Activated CD4-positive, alpha-beta T cell treated with anti-CD3 and anti-CD28 coated beads, Interleukin-2, amount 10 ng/mL, durations not matched to agents 24 days and 14 days (primary cell): ENCODE measurements at places on chromosomes 7 and 10.

GRCh38 chr7:1940863-1941262, 270.8 kb downstream of the ELFN1 start:
- peak; percentile 72 for DNase-seq

- no peak for DNase-seq
Measured at GRCh38 chr10:124977648-124978375, 35.9 kb downstream of the ZRANB1 start.

DNA sequence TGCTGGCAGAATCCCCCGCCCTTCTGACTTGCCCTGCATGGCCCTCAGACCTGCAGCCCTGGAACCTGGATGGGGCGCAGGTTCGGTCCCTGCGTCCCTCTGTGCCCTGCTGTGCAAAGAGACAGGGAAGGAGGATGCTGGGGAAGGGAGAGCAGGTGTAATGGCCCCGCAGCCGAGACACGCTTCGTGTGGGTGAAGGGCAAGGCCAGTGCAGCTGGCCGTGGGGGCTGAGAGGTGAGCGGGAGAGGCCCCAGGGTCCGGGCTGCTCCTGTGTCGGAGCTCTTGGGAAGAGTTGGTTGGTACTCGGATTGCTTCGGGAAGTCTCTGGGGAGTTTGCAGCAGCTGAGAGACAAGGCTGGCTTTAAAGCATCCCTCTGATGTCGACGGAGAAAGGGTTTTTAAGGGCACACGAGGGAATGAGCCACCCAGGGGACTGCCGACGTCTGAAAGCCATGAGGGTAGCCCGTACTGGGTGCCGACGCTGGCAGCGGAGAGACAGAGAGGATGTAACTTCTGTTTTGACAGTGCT, 6.5 kb downstream of the ELFN1 start:
- DNase-seq = no peak

GRCh38 chr10:112752288-112752687, 197.8 kb upstream of the TCF7L2 start:
- no peak for DNase-seq

GRCh38 chr10:67969875-67970274, 85.4 kb downstream of the SIRT1 start:
- no peak for DNase-seq

GRCh38 chr7:22111661-22112060, 166.0 kb upstream of the CDCA7L start:
- no peak for DNase-seq

DNA sequence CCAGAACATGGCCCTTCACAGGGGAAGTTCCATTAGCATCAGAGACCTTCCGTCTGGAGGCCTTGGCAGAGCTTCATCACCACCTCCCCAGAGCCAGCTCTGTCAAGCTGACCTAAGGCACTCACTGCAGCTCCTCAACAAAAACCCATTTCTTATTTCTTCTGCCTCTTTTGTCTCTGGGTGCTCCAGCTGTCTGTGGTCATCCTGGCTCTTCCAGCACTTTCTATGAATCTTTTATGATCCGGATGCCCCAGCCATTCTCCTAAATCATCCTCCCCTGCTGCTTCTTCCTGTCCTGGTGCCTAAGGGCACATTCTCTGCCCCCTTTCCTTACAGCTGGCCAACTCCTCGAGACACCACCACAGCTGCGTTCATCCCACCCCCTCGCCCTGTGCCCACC, 171.7 kb upstream of the INSYN2A start:
- no peak for DNase-seq

DNA sequence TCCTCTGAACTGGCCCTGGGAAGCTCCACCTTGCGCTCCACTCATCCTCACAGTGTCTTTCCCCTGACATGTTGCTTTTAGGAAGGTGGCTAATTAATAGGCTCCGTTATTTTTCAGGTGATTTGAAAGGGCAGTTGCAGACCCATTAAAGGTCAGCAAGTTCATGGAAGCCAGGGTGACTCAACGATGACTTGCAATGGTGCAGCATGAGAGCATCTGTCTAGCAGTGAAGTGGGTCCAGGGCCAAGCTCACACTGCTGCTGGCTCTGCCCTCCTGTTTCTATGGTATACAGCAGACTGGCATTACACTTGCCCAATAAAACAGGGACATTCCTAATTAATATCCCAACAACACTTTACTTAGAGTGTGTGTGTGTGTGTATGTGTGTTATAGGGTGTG, 68.8 kb upstream of the WDR11 start:
- no peak for DNase-seq

DNA sequence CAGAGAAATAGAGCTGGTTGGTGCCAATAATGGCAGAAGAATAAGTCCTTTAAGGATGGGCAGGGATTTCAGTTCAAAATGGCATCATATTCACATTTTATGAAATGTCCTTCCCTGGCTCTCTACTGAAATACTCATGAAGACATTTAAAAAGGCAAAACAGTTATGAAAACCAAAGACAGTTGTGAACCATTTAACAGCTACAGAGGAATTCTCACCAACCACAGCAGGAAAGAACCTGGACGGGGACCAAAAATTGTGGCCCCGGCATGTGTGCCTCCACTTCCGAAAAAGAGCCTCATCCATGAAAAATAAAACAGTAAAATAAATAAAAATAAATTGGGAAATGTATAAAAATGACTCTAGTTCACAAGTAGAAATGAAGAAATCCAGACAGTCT, 539.5 kb downstream of the SUGCT start:
- DNase-seq = no peak

- no peak for DNase-seq
Measured at GRCh38 chr10:86264481-86265231, 101.9 kb downstream of the GRID1 start.

DNA sequence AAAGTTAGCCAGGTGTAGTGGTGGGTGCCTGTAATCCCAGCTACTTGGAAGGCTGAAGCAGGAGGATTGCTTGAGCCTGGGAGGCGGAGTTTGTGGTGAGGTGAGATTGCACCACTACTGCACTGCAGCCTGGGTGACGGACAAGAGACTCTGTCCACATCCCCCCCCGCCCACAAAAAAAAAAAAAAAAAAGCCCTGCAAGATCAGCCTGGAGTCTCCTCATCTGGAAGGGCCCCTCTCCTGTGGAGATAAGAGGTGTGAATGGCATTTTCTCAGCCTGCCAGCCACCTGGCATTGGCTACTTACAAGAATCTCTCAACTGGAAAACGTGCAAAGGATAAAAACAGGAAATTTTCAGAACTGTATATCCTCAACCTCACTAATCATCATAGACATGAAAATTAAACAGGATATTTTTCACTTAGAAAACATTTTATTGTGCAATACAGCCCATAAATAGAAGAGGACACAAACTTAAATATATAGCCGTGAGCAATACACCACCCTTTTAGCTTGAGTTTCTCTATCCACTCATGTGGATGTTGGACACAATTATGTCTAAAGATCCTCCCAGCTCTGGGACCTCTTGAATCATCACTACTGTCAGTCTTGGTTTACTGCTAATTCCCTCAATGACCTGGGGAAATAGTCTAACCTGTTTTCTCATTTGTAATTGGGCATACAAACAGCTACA, 11.3 kb upstream of the TSPAN15 start:
- DNase-seq = no peak

DNA sequence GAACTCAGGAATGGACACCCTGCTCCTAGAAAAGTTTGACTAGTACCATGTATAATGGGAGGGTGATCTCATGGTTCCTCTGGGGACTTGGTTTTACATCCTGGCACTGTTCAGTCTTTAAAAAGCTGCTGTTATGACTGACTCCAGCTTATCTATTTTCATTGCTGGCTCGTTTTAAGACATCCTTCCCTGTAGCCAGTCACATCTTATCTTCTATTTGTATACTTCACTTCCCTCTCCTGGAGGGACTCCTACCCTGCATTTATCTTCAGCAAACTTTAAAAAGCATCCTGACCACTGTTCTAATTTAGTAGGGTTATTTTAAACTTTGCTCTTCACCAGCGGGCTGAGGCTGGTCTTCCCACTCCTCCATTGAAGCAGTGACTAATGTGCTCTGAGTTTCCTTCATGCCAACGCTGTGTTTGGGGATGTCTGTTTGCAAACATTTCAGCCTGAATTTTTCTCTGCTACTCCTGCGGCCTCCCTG, 72.9 kb upstream of the ARMC3 start:
- DNase-seq = no peak

GRCh38 chr10:7605565-7606295, 61.0 kb downstream of the ITIH5 start:
- no peak for DNase-seq

- peak; percentile 62 for DNase-seq
Measured at GRCh38 chr7:3399858-3400257, 98.8 kb downstream of the SDK1 start.

DNA sequence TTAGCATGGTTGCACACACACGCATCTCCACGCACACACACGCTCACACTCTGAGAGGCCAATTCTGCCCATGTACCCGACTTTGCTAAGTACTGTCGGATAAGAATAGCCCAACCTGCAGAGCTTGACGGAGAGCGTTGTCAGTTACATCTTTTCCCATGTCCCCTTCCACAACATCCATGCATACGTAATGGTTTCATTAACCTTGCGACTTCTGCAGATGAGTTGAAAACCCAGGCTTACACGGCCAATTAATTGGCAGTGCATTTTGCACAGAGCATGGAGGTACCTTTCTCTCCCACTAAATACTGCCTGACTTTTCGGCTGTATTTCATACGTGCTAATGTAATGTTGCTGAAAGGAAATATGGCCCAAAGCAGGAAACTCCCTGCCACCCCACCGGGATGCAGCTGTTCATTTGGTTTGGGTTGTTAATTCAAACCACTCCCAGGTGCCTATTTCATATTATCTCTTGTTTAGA, 291.2 kb upstream of the HABP2 start:
- DNase-seq = no peak

DNA sequence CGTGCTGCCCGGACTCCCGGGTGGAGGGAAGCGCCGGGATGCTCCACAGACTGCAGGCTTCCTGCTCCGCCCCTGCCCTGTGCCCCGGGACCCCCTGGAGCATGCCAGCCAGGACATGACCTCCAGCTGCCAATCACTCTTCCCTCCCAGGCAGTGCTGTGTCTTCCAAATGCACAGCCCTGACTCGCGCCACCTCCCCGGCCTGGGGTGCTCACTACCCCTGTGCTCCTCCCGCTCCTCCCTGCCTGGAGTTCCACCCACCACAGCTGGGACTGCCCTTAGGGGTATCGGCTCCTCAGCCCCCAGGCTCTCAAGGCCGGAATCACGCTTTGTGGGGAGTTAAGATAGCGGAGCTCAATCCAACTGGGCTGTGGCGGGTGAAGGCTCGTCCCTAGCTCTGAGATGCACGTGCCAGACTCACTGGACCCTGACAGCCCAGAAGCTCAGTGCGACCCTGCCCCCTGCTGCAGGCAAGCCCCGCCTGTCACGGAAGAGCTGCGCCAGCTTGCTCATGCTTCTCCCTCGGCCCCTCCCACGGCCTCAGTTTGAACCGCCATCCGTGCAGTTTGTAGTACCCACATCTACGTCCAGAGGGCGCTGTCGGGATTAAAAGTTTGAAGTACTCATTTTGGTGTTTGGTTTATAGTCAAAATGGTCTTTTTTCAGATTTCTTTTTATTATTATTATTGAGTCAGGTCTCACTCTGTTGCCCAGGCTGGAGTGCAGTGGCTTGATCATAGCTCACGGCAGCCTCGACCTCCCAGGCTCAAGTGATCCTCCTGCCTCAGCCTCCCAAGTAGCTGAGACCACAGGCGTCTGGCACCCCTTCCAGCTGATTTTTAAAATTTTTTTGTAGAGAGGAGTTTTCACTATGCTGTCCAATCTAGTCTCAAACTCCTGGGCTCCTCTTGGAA, 142.5 kb upstream of the TCERG1L start:
- DNase-seq = peak; percentile 91

- no peak for DNase-seq
Measured at GRCh38 chr10:19819419-19820033, 3.3 kb downstream of the PLXDC2 start.

- DNase-seq = no peak
Measured at GRCh38 chr7:129889133-129889844, 63.5 kb downstream of the UBE2H start.

DNA sequence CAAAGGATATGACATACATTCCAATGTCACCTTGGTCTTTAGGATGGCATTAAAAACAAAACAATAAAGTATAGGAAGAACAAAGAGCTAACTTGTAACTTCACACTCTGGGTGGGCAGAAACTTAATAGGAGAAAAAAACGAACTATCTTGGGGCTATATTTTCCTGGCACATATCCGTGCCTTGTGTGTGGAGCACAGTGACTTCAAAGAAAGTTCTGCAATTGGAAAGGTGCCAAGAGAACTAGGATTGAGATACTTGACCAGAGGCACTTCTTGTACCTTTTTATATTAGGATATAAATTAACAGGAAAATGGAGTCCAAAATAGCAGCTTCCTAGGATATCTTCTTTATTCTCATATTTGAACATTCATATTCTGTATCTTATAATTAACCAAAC, 148.4 kb downstream of the SEMA3D start:
- DNase-seq = no peak
